NCI-H460 (cell line): ENCODE measurements at places on chromosomes 16 and 17. TPM values are rescaled to one million over a fixed set of nuclear protein-coding genes. Genes with fewer than 3 reads are reported as not detected.

GRCh38 chr16:87489434-87490045 is 3.3 kb downstream of the ZCCHC14 start:
- no peak for DNase-seq

DNA sequence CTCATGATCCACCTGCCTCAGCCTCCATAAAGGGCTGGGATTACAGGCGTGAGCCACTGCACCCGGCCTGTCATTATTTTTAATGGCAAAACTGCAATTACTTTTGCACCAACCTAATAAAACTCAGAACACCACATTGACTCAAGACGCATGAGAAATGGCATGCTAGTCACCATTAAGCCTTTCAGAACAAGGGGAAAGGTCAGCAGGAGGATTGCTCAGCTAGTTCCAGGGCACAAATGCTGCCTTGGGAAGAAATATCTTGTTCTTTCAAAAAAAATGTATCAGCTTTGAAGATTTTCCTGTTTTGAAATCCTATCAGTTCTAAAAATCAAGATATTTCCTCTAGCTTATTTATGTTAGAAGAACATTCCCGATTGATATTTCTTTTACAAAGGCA is 32.4 kb upstream of the CDYL2 start:
- DNase-seq = no peak

DNA sequence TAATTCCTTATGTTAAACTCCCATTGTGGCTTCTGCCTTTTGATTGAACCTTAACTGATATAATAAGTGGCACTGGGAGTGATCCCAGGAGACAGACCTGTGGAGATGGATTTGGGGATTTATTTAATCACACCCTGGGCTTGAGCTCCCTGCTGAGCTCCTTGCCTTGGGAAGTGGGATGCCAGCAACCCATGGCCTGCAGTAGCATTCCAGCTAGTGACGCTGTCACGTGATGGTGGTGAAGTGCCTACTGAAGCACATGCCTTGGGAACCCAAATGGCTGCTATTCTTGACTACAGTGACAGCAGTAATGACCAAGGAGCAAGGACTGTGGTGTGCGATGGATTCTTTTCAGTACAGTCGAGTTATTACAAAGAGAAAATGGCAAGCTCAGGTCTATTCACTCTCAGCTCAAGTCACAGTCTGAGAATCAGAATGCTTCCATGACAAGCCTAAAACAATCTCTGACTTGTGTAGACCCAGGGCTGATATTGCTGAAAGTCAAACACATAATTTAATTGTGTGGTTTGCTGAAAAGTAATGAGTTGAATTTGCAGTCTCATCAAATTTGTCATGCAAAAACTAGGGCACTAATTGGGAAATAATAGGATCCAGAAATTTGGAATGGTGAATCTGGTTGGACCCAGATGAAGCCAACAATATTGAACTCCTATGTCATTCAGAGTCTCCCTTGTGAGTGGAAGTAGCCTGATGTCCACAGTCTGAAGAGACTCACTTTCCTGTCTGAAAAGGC is 47.1 kb downstream of the BCL7C start:
- DNase-seq = no peak

- DNase-seq = no peak
These were observed 9.1 kb downstream of the NHERF1 start for GRCh38 chr17:74757502-74757901.

- no peak for DNase-seq
These were observed 27.8 kb downstream of the PITPNM3 start for GRCh38 chr17:6528557-6528956.

- DNase-seq = no peak
These were observed 16.6 kb downstream of the C16orf96 start for GRCh38 chr16:4572715-4573114.

The MYH10 gene
- 8.0 and 8.1 TPM in 2 replicates for total RNA-seq
